Activated T-cell treated with anti-CD3 and anti-CD28 coated beads, Interleukin-2, amount 50 U/mL, for 72 hours (primary cell): ENCODE measurements at places on chromosomes 3 and 15.

- DNase-seq = no peak
Measured at GRCh38 chr3:171755015-171755589, 55.2 kb downstream of the PLD1 start.

DNA sequence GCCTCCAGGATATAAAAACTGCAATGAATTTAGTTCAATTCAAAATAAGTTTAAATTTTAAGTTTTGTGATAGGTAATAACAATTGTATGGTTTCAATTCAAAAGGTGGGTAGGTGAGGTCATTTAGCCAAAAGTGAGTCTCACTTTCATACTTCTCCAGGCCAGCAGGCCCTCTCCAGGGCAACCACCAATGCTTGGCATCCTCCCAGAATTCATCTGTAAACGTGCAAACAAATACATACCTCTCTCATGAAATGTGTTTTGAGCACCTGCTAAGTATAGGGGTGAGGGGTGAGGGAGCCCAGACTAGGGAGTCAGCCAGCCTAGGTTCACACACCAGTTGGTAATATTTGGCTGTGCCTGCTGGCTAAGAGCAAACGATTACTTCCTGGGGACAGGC, 22.0 kb upstream of the RBSN start:
- no peak for DNase-seq

DNA sequence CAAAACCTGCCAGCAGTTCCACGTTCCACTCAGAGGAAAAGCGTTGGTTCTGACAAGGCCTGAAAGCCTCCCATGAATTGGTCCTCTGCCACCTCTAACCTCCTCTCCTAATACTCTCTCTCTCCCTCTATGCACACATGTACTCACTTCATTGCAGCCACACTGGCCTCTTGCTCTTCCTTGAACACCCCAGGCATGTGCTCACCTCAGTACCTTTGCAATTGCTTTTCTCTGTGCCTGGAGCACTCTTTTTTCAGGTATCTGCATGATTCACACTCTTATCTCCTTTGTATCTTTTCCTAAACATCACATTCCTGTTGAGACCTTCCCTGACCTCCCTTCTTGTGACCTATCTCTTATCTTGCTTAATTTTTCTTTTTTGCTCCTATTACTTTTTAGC, 178.2 kb upstream of the FEZF2 start:
- no peak for DNase-seq

DNA sequence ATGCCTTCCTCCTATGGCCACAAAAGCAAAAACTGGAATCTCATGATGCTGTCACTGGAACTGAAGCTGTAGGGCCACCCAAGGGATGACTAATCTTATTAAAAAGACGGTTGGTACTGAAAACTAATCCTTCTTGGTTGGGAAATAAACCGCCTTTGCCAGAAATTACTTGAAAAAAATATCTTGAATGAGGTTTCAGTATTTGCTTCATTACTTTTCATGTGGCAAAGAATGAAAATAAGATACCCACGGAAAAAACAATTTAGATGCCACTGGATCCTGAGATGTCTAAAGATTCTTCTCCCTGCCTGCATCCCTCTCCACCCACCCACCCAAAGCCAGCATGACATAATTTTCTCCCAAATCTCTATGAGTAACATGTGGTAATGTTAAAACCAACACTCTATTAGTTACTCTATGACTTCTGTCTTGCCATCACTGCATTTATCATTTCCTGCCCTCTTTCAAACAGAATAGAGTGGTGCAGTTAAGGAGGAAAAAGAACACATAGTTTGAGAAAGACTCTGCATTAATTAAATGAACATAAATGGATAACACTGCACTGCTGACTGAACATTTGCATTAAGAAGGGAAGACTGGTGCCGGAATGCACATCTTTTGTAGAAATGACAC, 111.8 kb upstream of the DPH6 start:
- DNase-seq = no peak

GRCh38 chr3:117750674-117751269, 1041.2 kb downstream of the TUSC7 start:
- no peak for DNase-seq

GRCh38 chr3:134852893-134853351, 57.9 kb downstream of the EPHB1 start:
- DNase-seq = peak; percentile 4

DNA sequence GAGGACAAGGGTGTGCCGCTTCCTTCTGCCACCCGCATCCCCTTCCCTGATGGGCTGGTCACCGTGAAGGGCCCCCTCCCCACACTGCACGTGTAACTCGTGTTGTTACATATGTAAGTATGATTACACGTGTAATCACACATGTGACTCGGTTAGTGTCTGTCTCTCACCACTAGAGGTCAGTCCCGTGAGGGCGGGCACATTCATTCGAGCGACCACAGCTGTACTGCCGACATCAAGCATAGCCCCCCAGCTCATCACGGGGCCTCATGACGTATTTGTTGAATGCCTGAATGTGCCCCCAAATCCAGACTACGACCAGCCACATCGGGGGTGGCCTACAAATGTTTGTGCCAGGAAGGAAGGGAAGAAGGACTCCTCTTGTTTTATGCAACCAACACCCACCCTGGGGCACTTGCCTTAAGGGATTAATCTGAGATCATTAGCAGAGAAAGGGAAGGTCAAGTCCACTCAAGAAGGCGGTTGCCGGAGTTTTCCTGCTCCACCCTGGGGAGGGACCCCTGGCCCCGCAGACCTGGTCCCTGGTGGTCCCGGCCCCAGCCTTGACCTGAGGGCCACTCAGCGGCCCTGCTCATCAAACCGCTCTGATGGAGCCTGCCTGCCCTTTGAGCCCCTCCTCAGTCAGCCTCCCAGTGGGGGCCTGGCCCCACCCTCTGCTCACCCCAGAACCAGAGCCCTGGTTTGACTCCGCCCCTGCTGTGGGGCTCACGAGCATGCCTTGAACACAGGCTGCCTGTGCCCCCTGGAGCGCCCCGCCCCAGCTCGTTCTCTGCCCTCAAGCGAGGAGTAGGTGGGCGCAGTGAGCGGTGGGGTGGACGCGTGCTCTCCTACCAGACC, 52.8 kb downstream of the RGMA start:
- DNase-seq = peak; percentile 56

DNA sequence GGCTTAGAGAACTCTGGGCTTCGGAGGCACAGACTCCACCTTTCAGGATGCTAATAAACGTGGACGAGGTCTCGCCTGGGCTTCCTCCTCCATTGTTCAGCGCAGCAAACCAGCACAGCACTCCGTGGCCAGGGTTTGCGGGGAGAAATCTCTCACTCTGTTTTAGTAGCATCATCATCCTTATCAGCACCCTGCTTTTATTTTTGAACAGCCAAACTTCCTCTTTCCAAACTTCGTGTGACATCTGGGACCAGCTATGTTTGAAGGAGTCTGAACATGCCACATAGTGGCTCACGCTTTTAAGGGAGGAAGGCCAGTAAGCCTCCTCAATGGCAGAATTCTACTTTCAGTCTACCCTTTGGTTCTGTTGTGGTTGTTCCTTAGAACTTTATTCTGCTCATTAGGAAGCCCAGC, 149.0 kb downstream of the PGPEP1L start:
- no peak for DNase-seq

GRCh38 chr3:71680603-71681002, 44.6 kb downstream of the EIF4E3 start:
- no peak for DNase-seq

DNA sequence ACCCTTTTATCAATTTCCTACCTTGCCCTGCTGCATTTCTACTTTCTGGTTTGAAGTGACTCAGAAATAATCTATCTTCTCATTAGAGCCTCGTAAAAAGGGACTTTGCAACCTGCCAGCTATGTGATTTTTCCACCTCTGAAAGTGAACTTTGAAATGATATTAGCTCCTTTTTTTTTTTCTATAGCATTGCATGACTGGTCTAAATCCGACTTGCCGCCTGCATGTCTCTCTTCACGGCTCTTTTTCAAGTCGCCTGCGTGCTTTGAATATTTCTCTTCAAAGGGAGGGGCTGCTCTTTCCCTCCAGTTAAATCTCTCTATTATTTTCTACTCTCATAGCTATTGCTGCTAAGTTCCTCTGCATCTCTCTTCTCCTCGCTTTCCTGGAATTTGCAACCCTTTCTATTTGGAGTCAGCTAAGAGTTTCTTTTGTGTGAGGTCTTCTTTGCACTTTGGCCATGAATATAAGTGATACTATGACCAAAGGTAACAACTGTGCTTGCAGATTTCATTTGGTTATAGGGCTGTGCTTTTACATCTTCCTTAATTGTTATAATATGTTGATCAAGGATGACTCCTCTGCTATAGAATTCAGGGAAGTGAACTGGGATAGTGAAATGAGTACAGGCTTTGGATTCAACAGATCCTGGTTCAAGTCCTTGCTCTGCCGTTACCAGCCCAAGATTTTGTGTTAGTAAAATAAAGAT, 541.1 kb downstream of the AGBL1 start:
- no peak for DNase-seq

- DNase-seq = peak; percentile 29
Measured at GRCh38 chr3:13013566-13013965, 59.7 kb downstream of the IQSEC1 start.

GRCh38 chr3:177089901-177090300, 107.4 kb downstream of the TBL1XR1 start:
- DNase-seq = no peak

GRCh38 chr3:195438371-195438770, 4.4 kb downstream of the ACAP2 start:
- no peak for DNase-seq

- DNase-seq = no peak
Measured at GRCh38 chr3:173708191-173708590, 310.6 kb downstream of the NLGN1 start.

- DNase-seq = no peak
Measured at GRCh38 chr3:140588558-140588957, 89.3 kb upstream of the TRIM42 start.

DNA sequence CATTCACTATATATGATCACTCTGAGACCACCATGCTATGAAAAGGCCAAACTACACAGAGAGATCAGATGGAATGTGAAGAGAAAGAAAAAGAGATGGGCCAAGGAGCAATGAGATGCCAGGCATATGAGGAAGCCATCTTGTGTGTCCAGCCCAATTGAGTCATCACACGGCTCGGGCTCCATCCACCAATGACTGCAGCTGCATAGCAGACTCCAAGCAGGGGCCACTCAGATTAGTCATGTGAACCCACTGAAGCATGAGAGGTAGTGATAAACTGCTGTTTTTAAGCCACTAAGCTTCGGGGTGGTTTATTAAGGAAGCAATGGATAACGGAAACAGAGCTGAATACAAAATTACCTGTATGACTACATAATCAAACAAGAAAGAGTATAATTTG, 185.9 kb downstream of the SUCLG2 start:
- no peak for DNase-seq

DNA sequence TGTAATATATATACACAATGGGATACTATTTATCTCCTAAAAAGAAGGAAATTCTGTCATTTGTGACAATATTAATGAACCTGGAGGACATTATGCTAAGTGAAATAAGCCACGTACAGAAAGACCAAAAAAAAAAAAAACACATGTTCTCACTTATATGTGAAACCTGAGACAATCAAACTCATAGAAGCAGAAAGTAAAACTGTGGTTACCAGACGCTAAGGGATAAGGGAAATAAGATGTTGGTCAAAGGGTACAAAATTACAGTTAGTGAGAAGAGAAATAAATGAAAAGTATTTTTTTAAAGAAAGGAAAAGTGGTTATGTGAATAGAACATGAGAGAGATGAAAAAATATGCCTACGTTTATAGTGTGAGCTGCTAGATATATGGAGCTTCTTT, 101.1 kb downstream of the CPNE4 start:
- DNase-seq = no peak

DNA sequence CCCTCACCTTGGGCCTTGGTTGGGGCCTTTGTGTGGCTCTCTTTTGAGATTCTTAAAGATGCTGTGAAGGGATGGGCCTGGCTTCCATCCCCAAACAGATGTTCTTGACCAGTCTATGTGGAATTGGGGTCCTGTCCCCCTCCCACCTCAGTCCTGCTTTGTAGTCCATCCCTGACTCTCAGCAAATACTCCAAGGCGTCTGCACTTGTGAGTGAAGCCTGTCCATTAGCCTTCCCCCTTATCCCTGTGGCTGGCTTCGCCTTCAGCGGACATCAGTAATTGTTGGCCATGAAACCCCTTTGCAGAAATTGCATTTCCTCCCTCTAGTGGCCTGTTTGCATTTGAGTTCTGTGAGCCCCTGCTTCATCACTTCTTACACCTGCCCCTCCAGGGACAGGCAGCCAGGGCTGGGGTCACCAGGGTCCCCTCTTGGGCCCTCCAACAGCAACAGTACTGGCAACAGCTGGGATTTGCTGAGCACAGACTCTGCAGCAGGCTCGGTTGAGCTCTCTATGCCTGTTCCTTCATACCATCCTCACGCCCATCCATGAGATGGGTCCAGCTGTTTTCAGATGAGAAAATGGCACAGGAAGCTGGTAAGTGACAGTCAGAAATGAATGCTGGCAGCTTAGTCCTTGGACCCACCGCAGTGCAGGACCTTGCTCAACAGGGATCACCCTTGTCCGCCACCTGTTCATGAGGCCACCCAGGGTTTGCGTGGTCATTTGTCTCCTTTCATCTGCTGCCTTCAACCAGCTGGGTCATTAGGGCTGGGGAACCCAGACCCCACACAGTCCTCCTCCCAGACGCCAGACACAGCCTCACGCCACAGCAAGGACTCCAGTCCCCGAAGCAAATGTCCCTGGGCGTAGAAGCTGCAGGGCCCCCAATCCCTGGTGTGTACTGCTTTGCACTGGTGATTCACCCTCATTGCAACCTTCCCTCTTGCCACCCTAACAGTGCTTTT, 8.9 kb upstream of the LRRK1 start:
- no peak for DNase-seq

- no peak for DNase-seq
Measured at GRCh38 chr3:52841211-52841980, 6.6 kb upstream of the MUSTN1 start.

GRCh38 chr15:70137967-70138366, 40.2 kb upstream of the TLE3 start:
- no peak for DNase-seq

DNA sequence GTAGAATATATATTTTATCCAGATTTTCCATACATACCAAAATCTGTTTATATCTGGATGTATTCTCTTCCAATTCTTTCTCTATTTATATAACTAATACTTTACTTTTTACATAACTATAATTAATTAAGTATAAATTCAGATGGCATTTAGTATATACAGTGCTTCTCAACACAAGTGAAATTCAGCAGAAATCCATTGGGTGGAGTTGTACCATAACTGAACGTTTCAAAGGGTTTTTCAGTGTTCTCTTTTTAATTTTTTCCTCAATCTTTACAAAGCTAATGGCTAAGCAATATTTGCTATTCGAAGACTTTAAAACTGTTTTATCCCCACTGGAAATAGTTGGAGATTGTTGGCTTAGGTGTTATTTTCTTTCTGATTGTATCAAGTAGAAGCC, 13.9 kb upstream of the ZBBX start:
- no peak for DNase-seq

DNA sequence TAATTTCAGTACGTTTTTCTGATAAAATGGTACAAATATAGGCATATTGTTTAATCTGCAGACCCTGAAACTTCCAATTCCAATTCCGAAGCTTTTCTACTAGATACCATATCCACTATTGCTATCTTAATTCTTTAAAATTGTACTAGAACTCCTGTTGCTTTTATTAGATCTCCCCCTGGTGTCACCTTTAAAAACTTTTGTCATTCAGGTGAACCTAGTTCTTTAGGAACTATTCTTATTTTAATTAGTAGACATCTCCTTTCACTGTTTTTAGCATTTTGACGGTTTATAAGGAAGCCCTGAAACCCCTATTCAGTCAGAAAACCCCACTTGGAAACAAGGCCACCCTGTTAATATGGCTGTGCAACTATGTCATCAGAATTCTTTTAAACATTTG, 22.3 kb downstream of the C2CD4B start:
- DNase-seq = no peak
